M059J (cell line): ENCODE measurements at places on chromosomes 4 and X.
A peak's percentile ranks its signal among the peaks of the same experiment; 100 is the strongest.

DNA sequence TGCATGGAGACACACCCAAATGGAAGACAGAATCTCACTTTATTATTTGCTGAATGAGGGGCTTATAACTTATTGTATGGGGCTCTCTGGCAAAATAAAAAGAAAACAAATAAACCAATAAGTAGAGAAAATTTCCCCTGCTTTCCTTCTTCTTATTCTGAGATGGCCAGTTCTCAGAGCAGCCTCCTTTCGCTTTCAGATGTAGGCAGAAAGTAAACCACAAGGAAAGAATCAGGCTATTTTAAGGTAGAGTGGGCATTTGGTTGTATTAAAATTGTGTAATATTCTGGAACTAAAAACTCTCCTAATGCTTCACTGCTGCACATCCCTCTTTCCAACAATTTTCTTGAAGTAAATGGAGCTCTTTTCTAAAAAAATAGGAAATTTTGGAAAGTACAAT lies 241.8 kb downstream of the GALNTL6 start:
- DNase-seq, result no peak

DNA sequence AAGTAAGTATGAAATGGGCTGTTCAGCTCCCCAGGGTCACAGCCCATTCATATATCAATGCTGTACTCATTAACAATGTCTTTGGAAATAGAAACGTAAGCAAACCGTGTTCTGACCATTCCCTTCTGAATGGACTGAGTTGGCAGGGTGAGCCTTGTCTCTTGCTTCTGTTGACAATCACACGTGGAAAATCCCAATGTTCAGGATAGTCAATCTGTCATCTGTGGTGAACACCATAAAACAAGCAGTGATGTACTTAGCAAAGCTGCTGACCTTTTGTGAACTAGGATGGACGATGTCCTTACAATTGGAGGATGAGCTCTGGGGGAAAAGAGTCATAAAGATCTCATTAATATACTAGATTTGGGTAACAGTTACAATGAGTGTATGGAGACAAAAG lies 109.6 kb upstream of the PAQR3 start:
- DNase-seq, result no peak

DNA sequence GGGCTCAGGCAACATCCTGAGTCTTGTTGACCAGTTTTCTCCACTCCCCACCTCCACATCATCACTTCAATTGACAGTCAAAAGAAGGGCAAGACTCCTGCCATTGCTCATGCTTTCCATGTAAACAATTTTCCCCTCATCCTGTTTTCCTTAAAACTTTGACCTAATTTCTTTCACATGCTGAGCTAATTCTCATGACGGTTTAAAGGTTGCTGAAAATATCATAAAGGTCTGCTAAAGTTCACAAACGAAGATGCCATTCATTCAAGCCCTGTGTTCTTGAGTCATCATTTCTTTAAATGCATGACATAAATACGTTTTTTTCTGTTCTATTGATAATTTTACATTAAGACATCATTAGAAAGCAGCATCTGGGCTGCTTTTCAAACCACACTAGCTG lies 353.9 kb downstream of the NKX6-1 start:
- no peak for DNase-seq

GRCh38 chr4:128227991-128228571 lies 59.5 kb downstream of the PGRMC2 start:
- peak; percentile 48 for DNase-seq

GRCh38 chr4:147822128-147822527 lies 90.2 kb downstream of the ARHGAP10 start:
- no peak for DNase-seq

GRCh38 chrX:1392376-1393068 lies 609 bp upstream of the SLC25A6 start:
- peak; percentile 68 for DNase-seq

DNA sequence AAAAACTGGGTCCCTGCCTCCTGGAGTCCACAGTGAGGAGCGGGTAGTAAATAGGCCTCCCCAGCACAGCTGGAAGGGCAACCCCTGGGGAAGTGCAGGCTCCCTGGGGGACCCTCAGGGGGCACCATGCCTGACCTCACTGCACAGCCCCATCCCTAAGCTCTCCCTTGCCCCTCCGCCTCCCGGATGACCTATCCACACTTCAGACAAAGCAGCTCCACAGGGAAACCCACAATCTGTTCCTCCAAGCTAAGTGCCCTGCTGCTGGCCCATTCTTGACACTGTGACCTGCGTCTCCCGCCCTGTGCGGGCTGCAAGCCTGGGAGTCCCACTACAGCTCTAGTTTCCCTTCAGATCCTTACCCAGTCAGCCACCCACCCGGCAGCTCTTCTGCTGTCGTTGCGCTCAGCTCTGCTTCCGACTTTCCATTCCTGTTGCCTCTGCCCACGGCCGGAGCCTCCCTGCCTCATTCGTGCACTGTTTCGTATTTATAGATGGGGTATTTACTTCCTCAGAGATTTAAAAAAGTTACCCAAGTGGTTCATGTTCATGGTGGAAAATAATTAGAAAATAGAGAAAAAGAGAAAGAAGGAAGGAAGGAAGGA lies 47.0 kb upstream of the STOX2 start:
- no peak for DNase-seq

GRCh38 chr4:47814618-47815295 lies 23.1 kb downstream of the CORIN start:
- DNase-seq, result no peak

- DNase-seq, result peak; percentile 34
These were observed 1.7 kb upstream of the METTL14 start for GRCh38 chr4:118683513-118683912.

- DNase-seq, result peak; percentile 42
These were observed 120.3 kb upstream of the KLHL4 start for GRCh38 chrX:87397103-87397886.

- DNase-seq, result no peak
These were observed 211.0 kb downstream of the DCLK2 start for GRCh38 chr4:150289198-150289597.

GRCh38 chr4:154348657-154349056 lies 142.9 kb downstream of the DCHS2 start:
- DNase-seq, result no peak

DNA sequence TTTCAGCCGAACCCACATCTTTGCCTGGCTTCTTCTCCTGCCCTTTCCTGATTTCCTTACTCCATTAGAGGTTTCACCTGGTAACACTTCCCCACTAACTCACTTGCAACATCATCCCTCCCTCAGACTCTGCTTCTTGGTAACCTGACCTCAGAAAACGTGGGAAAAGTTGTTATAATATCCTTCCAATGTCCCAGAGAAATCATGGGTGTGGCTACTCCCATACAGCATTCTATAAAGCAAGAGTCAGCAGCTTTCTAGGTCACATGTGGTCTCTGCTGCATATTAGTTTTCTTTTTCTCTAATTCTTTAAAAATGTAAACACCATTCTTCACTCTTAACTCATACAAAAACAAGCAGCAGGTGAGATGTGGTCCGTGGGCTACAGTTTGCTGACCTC lies 283.1 kb upstream of the MAOA start:
- DNase-seq, result no peak

GRCh38 chr4:118898684-118899138 lies 10.1 kb downstream of the SYNPO2 start:
- no peak for DNase-seq

DNA sequence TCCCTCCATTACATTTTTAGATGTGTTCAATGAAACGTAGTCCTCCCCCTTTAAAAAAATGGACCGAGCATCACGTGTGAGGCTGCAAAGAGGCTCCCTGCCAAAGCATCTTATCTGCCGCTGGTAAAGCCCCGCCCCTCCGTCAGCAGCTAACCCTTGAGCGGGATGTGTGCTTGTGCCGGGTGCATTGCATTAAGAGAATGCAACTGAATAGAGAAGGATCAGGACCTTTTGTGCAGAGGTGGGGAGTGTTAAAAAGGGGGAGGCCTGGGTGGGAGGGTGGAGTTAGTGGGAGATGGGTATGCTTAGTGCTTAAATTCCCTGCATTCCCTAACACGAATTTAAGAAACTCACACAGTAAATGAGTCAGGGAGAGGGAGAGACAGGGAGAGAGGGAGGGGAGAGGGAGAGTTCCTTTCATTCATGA lies 66.0 kb downstream of the TBL1X start:
- DNase-seq, result peak; percentile 86

- DNase-seq, result no peak
These were observed 363.5 kb upstream of the EMCN start for GRCh38 chr4:100881283-100881682.

GRCh38 chrX:137575596-137576255 lies 9.8 kb downstream of the ZIC3 start:
- DNase-seq, result no peak

DNA sequence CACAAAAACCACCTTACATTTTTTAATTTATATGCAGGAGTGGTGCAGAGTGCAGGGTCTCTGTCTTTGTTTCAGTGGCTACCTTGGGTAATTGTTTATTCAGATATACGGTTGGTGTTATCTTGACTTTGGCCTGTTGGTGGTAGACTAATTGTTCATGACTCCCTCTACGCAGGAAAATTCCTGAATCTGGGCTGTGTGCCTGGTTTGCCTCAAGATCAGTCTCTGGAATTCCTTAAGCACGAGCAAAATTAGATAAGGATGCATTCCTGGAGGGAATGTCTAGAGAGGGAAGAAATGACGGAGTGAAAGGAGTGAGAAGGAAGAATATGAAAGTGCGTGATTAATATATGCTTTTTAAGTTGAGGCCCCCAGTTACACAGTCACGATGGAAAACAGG lies 576.9 kb upstream of the PCDH10 start:
- DNase-seq, result no peak

DNA sequence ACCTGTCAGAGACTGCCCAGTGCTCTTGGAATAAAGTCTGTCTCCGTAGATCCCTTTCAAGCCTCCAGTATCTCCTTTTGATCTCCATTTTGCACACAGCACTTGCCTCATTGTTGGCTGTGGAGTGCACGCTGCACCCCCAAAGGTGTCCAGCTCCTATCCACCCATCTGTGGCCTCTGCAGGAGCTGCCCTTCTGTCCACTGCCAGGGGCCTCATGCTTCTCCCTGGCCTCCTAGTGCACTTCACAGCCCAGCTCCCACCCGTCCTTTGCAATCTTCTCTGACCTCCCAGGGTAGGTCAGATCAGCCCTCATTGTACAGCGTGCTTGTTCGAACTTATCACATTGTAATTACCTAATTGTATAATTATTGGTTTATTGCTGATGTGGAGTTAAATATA lies 18.9 kb downstream of the KIT start:
- DNase-seq, result no peak

DNA sequence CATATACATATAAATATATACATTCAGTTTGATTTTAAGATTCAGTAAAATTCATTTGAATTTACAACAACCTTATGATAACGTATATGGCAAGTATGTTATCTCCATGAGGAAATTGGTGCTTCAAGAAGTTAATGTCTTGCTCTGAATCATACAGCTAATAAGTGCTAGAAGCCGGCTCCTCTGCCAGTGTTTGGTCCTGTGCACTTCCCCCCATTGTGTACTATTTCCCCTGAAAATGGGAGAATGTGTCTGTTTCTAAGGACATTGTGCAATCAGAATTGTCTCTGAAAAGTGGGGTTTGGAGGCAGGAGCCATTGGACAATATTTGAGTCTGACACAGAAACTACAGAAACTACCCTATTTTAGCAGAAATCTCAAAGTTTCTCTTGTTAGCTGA lies 135.9 kb downstream of the CPE start:
- no peak for DNase-seq

GRCh38 chr4:2412885-2413716 lies 5.3 kb downstream of the ZFYVE28 start:
- peak; percentile 99 for DNase-seq

DNA sequence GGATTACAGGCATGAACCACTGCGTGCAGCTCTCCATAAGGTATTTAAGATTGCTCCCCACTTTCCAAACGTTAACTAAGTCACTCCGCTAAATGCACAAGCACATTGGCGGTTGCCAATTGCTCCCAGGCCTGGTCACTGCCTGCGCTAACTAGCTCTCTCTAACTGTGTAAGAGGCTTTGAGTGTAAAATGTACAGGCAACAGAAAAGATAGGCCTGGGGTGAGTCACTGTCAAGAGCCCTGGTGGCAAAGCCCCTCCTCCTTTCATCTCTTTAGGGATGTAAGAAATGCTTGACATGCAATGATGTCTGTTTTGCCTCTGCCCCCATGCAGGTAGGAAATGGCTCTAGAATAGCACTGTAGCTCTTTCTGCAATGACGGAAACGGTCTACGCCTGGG lies 329.7 kb upstream of the GATB start:
- peak; percentile 5 for DNase-seq

DNA sequence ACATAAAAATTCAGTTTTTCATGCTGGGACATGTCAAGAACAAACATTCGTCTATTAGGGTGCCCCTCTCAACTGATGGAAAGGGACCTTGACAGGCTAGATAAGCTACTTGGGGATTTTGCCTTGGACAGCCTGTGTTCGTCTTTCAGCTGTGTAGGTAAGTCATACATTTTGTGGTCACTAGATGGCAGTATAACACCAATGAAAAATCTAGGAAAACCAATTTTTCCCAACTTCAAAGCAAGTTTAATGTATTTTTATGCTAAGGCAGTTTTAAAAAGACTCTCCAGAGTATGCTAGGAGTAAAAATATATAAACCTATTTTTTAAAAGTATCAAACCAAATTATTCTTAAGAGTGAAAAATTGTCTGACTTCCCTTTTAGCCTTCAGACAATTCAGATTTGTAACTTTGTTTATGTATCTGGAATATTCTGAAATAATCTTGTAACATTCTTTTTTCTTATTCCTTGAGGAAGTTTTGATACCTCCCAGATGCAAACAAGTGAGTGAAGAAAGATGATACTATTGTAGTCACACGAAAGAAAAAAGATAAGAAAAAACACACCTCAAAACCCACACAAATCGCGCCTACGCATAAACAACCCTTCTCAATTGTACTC lies 158.3 kb downstream of the CPE start:
- DNase-seq, result peak; percentile 48

- peak; percentile 48 for DNase-seq
These were observed 834 bp downstream of the NHS start for GRCh38 chrX:17375637-17376430.

- DNase-seq, result peak; percentile 19
These were observed 3.7 kb downstream of the MTMR1 start for GRCh38 chrX:150696866-150697265.

- no peak for DNase-seq
These were observed 28.6 kb upstream of the ARHGAP24 start for GRCh38 chr4:85446141-85446861.

DNA sequence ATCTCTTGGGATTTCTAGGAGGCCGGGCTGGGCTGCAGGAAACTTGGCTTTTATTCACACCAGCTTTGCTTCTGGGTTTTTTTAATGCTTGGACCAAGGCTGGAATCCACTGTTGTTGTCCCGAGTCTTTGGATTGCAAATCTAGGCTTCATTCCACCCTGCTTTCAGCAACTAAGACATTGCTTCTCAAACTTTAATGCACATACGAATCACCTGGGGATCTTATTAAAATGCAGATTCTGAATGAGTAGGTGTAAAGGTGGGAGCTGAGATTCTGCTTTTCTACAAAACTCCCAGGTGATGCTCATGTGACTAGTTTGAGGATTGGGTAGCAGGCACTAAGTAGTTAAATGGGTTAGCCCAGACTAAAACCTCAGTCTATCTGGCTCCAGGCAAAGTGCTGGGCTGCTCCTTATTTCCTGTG lies 39.2 kb upstream of the GPC4 start:
- no peak for DNase-seq
